ENCODE measurements at places on chromosomes 16 and 17. TPM values are rescaled to one million over a fixed set of nuclear protein-coding genes. Genes with fewer than 3 reads are reported as not detected.

Gene MT1H
- not detected for total RNA-seq

Gene OR3A2
- not detected for total RNA-seq

Gene TMEM100
- 9.5 TPM for total RNA-seq

Gene KRT222
- 1.6 TPM for total RNA-seq

Gene TMEM235
- total RNA-seq, result not detected

Gene PLXDC1
- total RNA-seq, result 1.1 TPM

Gene CMTR2
- total RNA-seq, result 29.0 TPM

Gene WDR81
- total RNA-seq, result 11.5 TPM

Gene AOC3
- total RNA-seq, result 0.46 TPM

Gene FBXO39
- not detected for total RNA-seq

Gene NAGLU
- 6.3 TPM for total RNA-seq

Gene CA4
- not detected for total RNA-seq

Gene FBXW10B
- total RNA-seq, result 1.8 TPM

Gene MEIOC
- total RNA-seq, result 1.6 TPM

Gene KRTAP4-16
- 0.47 TPM for total RNA-seq

Gene PLD2
- 6.7 TPM for total RNA-seq

Gene CHD9
- total RNA-seq, result 109 TPM

Gene NPIPB13
- 1.7 TPM for total RNA-seq

Gene SMIM36
- total RNA-seq, result 0.26 TPM

Gene SOX15
- total RNA-seq, result 3.9 TPM

Gene ZP2
- not detected for total RNA-seq

Gene TSNAXIP1
- 2.5 TPM for total RNA-seq

Gene PSME3
- 31.7 TPM for total RNA-seq

Gene ENPP7
- not detected for total RNA-seq

Gene KRTAP4-3
- total RNA-seq, result not detected

Gene TBC1D3C
- total RNA-seq, result 0.25 TPM

Gene MYH13
- not detected for total RNA-seq

Gene TMED6
- 0.83 TPM for total RNA-seq

Gene NETO2
- total RNA-seq, result 25.7 TPM

Gene NOG
- 4.4 TPM for total RNA-seq

Gene NUTF2
- 115 TPM for total RNA-seq

Gene CHST4
- total RNA-seq, result 0.25 TPM

Gene BCKDK
- total RNA-seq, result 14.1 TPM

Gene SRR
- 24.0 TPM for total RNA-seq

Gene SCNN1B
- total RNA-seq, result 0.85 TPM

Gene RSKR
- total RNA-seq, result 34.1 TPM

Gene MAF
- 14.2 TPM for total RNA-seq

Gene TBC1D3K
- not detected for total RNA-seq

Gene MEOX1
- 1.6 TPM for total RNA-seq

Gene CYB561
- total RNA-seq, result 6.4 TPM

Gene CCL5
- total RNA-seq, result not detected

Gene CCDC200
- 7.7 TPM for total RNA-seq

Gene TBC1D3D
- not detected for total RNA-seq

Gene ZNF750
- 0.46 TPM for total RNA-seq

Gene FOXF1
- 0.71 TPM for total RNA-seq

Gene APOBR
- total RNA-seq, result 0.80 TPM

Gene ADAD2
- total RNA-seq, result not detected

Gene TNP2
- 0.31 TPM for total RNA-seq
